ENCODE measurements at places on chromosomes 11 and 22. TPM values are rescaled to one million over a fixed set of nuclear protein-coding genes. Genes with fewer than 3 reads are reported as not detected.

The CABP4 gene
- not detected for total RNA-seq

The OR52A1 gene
- total RNA-seq: not detected

The SIRT3 gene
- 8.4 TPM for total RNA-seq

The LRRN4CL gene
- 0.23 TPM for total RNA-seq

The APLNR gene
- not detected for total RNA-seq

The PDXP gene
- total RNA-seq: 13.7 TPM

The ALX4 gene
- total RNA-seq: not detected

The KRTAP5-10 gene
- total RNA-seq: not detected

The SLC15A3 gene
- total RNA-seq: 4.0 TPM

The NEFH gene
- 0.59 TPM for total RNA-seq

The MMP7 gene
- total RNA-seq: not detected

The LAYN gene
- total RNA-seq: 34.4 TPM

The GAB4 gene
- not detected for total RNA-seq

The IL17REL gene
- total RNA-seq: 0.09 TPM

All from smooth muscle cell of the umbilical artery (primary cell).